ENCODE measurements at places on chromosomes 16 and 17.

DNA sequence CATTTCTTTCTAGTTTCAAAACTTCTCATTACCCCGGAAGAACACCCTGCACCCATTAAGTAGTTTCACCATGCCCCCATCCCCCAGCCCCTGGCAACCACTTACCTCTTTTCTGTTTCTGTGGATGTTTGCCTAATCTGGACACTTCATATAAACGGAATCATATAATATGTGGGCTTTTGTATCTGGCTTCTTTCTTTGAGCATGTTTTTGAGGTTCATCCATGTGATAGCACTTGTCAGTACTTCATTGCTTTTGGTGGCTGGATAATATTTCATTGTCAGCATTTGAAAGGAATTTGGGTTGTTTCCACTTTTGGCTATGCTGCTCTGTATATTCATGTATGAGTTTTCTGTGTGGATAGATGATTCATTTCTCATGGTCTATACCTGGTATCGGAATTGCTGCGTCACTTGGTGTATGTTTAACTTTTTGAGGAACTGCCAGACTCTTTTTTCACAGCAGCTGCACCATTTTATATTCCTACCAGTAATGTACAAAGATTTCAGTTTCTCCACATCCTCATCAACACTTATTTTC is 30.0 kb upstream of the SLC5A10 start:
- DNase-seq, result no peak

- DNase-seq, result no peak
Measured at GRCh38 chr17:7323731-7324437, 5.3 kb downstream of the NEURL4 start.

GRCh38 chr17:2190014-2190413 is 113.6 kb downstream of the SMG6 start:
- no peak for DNase-seq

DNA sequence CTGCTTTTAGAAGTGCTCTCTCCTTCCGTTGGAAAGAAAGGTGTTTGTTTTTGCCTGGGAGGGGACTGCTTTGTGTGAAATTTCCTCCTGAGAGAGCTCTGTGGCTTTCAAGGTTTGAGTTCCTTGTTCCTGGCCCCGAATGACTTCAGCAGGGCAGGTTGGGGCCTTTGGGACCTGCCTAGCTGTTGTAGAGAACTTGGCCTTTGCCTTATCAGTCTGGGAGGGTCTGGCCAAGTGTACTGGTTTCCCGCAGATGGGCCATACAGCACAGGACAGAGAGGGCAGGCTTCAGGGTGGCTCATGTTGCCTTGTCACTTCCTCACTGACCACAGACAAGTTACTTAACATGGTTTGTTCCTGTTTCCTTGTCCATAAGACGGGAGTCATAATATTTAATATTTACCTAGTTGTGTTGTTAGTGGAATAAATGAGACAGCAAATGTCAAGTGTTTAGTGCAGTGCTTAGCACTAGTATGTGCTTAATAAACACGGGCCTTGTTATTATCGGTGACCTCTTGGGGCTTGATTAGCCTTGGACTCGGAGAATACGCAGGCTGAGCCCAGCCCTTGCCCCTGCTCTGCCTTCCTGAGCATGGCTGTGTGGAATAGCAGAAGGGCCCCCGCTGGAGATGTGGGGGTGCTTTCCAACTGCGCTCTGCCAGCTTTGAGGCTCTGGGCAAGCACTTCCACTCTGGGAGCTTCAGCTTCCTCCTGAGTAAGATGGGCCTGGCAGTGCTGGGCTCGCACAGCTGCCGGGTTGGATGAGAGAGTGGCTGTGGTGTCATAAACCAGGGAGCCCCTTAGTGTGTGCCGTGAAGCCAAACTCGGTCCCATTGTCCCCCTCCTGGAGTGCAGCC is 6.6 kb downstream of the PRSS8 start:
- no peak for DNase-seq

GRCh38 chr17:74690409-74690825 is 22.3 kb downstream of the CD300LF start:
- DNase-seq, result no peak

GRCh38 chr17:9355846-9356245 is 219.8 kb downstream of the STX8 start:
- DNase-seq, result no peak

DNA sequence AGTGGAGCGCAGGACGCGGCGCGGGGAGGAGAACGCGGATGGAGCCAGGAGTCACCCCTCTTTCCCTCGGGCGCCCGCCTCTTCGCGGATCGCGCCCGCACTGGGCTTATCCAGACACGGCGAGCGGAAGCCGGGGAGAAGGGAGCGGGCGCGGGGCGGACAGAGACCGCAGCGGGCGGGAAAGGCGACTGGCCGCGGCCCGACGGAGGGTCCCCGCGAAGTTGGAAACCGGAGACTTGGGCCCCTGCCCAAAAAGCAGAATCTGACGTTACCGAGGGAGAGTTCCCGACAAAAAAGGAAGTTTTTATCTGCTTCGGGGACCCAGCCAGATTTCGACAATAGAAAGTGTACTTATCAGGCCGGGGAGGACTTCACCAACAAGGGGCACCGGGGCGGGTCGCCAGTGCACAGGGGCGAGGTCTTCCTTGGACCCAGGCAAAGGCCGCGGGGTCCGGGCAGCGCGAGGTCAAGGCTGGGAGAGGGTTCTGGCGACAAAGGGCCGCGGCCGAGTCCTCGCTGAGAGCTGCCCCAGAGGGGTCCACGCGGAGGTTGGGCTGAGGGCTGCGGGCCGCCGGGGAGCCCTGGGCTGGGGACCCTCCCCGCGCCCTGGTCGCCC is 519 bp downstream of the ST6GALNAC2 start:
- DNase-seq, result no peak

DNA sequence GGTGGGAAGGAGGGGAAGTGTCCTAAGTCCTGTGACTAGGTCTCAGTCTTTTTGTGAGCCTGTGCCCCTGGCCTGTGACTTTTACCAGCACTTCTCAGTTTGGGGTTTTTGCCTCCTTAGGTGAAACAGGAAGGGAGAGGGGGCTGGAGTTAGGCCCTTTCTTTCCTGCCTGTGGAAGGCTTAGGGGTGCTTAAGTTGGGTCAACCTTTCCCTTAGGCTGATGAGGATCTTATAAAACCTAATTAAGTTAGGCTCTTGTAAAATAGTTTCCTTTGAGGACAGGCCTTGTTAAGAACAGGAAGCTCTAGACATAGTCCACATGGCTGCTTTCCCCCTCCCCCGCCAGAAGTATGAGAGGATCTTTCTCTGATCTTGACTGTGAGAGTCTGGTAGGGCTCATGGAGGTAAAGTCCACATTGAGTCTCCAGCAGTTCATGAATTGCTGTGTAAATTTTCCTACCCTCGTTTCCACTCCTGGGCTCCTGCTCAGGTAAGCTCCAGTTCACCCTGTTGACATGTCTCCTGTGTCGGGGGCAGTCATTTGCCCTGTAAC is 17.0 kb upstream of the DNASE1 start:
- DNase-seq, result no peak

DNA sequence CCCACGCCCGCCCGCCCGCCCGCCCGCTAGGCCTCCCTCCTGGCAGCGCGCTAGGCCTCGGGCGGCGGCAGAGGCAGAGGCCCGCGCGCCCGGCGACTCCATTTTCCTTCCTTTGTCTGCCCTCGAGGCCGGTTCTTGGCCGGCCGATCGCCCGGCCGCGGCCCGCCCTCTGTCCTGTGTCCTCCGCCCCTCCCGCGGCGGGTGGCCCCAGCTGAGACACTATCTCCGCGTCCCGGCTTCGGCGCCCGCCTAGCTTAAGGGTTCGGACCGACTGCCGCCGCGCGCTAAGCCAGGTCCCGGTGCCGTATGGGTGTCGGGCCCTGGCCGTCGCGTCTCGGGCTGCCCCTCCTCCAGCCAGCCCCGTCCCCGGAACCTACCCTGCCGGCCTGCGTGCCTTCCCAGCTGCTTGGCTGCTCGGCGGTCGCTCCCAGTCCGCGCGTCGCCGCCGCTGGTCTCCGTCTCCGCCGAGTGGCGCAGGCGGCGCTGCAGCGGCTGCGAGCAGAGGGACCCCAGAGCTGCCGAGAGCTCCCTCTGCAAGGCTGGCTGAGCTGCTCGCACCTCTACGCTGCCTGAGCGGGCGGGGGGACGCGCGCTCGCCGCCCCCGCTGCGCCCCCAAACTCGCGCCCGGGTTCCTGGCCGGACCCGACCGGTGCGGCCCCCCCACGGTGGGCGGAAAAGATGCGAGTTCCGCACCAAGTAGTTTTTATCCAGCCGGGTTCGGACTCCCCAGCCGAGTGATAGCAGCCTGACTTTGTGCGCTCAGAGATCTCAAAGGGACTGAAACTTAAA is 787 bp downstream of the CTCF start:
- DNase-seq, result peak; percentile 36

DNA sequence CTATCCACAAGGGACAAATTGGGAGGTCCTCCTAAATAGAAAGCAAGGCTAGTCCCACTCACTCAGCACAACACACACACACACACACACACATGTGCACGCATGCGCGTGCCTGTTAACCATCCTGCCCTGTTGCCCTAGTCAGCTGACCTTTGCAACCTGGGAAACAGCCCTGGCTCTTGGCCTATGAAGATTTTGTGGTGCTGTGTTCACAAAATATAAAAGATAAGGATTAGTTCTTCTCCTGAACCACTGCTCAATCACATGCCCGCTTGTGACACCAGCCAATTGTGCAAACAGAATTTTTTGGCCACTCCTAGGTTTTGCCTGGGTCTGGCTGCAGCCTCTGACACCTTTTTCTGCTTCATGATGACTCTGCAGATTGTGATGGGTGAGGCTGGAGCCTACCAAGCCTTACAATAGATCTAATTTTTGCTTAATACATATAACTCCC is 3.3 kb upstream of the CES1 start:
- DNase-seq, result no peak

- DNase-seq, result no peak
Measured at GRCh38 chr16:65071433-65072311, 50.2 kb downstream of the CDH11 start.

DNA sequence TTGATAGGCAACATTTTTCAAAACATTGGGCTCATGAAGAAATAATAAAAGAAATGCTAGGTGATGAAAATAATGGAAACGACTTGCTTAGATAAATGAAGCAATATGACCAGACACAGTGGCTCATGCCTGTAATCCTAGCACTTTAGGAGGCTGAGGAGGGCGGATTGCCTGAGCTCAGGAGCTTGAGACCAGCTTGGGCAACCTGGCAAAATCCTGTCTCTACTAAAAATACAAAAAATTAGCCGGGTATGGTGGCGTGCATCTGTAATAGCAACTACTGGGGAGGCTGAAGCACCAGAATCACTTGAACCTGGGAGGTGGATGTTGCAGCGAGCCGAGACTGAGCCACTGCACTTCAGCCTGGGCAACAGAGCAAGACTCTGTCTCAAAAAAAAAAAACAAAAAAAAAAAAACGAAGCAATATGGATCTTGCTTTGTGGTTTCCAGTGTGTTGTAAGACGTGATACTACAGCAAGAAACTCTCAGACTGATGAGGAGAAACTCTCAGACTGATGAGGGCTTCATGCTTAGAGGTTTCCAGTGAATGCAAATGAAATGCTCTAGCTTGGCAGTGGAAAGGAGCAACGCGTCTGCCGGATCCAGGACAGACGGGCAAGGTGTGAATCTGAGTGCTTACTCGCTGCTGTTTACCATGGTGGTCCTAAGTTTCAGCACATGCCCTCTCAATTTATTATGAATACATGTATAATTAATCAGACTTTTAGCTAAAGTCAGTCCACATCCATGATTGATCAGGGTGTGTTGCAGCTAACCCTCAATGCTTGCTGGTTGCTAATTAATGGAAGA is 11.5 kb upstream of the IGF2BP1 start:
- no peak for DNase-seq

GRCh38 chr17:43667947-43668348 is 6.2 kb upstream of the MEOX1 start:
- DNase-seq, result no peak

- no peak for DNase-seq
Measured at GRCh38 chr17:46163316-46163715, 29.9 kb downstream of the KANSL1 start.

- no peak for DNase-seq
Measured at GRCh38 chr17:39404542-39405378, 3.3 kb upstream of the FBXL20 start.

- DNase-seq, result no peak
Measured at GRCh38 chr16:11205754-11206581, 50.0 kb downstream of the SOCS1 start.

DNA sequence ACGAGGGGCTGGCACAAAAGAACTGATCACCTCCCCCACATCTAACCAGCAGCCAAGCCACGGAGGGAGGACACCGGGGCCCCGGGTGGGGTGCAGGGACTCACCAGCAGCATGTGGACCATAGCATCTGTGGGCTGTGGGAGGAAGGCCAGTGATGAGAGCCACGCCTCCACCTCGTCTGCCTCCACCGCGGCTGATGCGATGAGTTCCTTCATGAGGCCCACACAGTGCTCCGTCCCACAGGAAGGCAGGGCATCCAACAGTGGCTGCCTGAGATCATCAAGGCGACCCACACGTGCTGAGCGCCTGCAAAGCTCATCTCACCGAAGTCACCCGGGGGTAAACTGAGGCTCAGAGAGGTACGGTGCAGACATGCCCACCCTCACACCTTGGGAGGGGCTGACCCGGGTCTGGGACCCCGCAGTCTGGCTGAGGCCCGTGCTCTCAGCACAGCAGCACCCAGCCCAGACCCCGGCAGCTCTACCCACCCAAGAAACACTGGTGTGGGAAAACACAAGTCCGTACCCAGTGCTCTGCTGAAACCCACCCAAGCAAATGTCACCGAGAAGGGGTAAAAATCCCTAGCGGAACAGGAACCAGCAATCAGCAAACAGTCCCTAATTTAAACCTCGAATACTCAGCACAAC is 85.9 kb downstream of the LITAF start:
- DNase-seq, result no peak

GRCh38 chr17:32019228-32019627 is 12.0 kb downstream of the LRRC37B start:
- no peak for DNase-seq

DNA sequence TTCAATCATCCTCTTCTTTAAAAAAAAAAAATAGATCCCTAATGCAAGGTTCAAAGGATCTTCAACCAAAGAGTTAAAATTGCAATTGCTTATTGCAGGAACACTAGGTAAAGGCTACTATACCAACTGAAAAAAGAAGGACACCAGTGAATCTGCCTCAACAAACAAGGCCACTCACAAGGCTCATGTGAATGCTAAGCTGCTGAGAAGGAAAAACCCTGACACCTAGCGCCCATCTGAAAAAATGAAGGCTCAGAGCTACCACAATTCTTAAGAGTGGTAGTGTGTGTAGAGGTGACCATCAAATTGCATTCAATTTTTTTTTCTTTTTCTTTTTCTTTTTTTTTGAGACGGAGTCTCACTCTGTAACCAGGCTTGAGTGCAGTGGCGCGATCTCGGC is 201.6 kb upstream of the C17orf78 start:
- DNase-seq, result no peak

- DNase-seq, result no peak
Measured at GRCh38 chr17:51487947-51488346, 227.6 kb downstream of the UTP18 start.
